Hair follicular keratinocyte (primary cell): ENCODE measurements at places on chromosomes 1 and 21. TPM values are rescaled to one million over a fixed set of nuclear protein-coding genes. Genes with fewer than 3 reads are reported as not detected.

MACO1 gene
- total RNA-seq = 11.5 and 15.0 TPM in 2 replicates

ARL8A gene
- total RNA-seq = 25.4 and 32.6 TPM in 2 replicates

RGS1 gene
- not detected in 2 replicates for total RNA-seq

SRSF11 gene
- total RNA-seq = 42.9 and 59.0 TPM in 2 replicates

GCSAML gene
- not detected in 2 replicates for total RNA-seq

TNFSF4 gene
- total RNA-seq = 0.15 and 0.62 TPM in 2 replicates

CFHR1 gene
- total RNA-seq = not detected in 2 replicates

SPATA21 gene
- total RNA-seq = not detected in 2 replicates

IFI6 gene
- total RNA-seq = 9.5 and 30.0 TPM in 2 replicates

C1orf105 gene
- not detected in 2 replicates for total RNA-seq
